Stimulated activated CD8-positive, alpha-beta memory T cell treated with anti-CD3 and anti-CD28 coated beads, Interleukin-15, amount 100 ng/mL, for 4 hours (primary cell): ENCODE measurements at places on chromosomes 3 and 15.

DNA sequence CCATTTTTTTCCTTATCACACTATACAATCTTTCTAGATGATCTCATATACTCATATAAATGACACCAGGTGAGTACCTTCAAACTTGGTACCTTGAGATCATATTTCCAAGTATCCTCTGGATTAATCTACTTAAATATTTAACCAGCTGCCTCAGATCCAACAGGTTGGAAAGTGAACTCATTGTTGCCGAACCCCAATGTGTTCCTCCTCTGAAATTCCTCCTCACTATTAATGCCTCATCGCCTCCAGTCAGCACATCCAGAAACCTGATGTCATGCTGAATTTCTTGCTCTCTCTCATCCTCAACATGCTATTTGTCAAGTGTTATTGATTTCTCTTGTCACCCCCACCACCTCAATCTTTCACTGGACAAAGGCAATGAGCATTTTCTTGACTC, 221.8 kb downstream of the FMN1 start:
- no peak for DNase-seq

GRCh38 chr15:73081321-73081958, 29.2 kb downstream of the NEO1 start:
- DNase-seq = no peak

DNA sequence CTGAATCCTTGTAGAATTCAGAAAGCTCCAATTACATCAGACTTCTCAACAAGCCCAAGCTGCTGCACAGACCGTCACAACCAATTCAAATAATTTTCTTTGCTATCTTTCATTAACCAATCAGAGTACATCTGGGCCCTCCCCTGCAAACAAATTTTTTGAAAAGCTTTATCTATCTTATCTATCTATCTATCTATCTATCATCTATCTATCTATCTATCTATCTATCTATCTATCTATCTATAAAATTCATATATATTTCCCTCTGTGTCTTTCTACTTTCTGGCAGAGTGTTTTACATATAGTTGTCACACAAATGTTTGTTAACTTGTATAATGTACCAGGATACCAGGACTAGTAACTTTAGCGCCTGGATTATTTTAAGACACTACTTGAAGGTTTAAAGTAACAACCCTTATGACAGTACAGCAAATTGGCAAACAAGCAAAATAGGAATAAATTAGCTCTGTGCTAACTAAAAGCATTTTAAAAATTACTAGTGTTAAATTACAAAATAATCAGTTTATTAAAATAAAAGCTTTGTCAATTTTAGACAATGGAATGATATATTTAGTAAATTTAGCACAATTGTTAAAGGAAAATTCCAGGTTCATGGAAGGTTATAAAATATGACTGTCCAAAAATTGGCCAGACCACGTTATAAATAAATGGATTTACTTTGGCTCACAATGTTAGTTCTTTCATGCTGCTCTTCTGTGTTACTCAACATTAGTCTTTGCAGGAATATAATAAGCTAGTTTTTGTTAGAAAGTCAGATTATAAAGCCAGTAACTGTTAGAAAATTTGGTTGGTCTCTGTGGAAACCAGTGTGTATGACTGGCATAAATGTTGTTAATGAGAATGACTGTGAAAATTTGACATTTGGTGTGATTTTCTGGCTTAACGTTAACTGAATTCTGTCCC, 138.6 kb downstream of the SUCNR1 start:
- DNase-seq = no peak

GRCh38 chr3:4821975-4822374, 157.3 kb upstream of the BHLHE40 start:
- peak; percentile 71 for DNase-seq

GRCh38 chr3:136928240-136928639, 29.5 kb upstream of the IL20RB start:
- DNase-seq = no peak

GRCh38 chr15:68383161-68384074, 48.5 kb downstream of the ITGA11 start:
- DNase-seq = no peak

- DNase-seq = no peak
Observed at GRCh38 chr3:18716821-18717220, 291.7 kb upstream of the SATB1 start.

DNA sequence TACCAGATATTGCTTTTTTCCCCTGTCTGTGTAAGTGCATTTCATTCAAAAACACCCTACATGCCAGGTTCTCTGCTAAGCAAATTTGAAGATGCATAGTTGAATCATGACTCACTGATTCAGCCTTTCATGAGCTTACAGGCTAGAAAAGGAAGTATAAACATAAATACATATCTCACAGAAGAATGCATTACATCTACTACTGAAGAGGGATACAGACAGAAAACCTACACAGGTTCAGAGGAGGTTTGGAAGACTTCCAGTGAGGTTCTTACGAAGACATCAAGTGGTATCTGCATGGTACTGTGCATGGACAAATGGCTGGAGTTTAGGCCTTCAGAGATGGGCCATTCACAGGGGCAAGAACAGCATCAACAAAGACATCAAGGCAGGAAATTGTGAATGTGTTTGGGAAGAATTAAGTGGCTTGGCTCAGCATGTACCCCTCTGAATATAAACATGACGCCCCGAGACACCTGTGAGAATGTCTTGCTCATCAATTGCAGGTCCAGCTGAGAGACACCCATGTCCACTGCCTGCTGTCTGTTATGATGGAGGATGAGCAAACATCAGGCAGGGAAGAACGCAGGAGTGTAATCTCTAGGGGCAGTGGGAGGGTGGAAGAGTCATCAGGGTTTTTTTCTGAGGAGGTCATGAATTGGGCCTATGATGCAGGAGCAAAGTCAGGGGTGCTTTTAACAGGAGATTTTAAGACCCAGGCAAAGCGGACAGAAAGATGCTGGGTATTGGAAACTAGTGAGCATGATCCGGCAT, 105.1 kb upstream of the GALNT15 start:
- no peak for DNase-seq
